Thoracic aorta endothelial cell (primary cell): ENCODE measurements at places on chromosomes 6 and 20. TPM values are rescaled to one million over a fixed set of nuclear protein-coding genes. Genes with fewer than 3 reads are reported as not detected.

The SAMD5 gene
- 2.0 and 3.6 TPM in 2 replicates for total RNA-seq

The VSTM2L gene
- total RNA-seq: 0.13 TPM in 1 of 2 replicates, not detected in the other

The LRRC1 gene
- total RNA-seq: 14.0 and 14.6 TPM in 2 replicates

The GTSF1L gene
- not detected in 2 replicates for total RNA-seq

The ACTL10 gene
- 2.5 and 2.7 TPM in 2 replicates for total RNA-seq

The OXT gene
- not detected in 2 replicates for total RNA-seq

The MCCD1 gene
- total RNA-seq: not detected in 2 replicates

The FRMD1 gene
- total RNA-seq: not detected in 2 replicates

The SPACA1 gene
- not detected in 2 replicates for total RNA-seq

The TBXT gene
- not detected in 2 replicates for total RNA-seq

The L3MBTL1 gene
- total RNA-seq: 6.9 and 7.5 TPM in 2 replicates

The SLC35F1 gene
- not detected in 2 replicates for total RNA-seq

The DDX43 gene
- 0.66 and 0.72 TPM in 2 replicates for total RNA-seq

The SLC22A2 gene
- total RNA-seq: not detected in 2 replicates

The UBR2 gene
- total RNA-seq: 31.9 and 34.0 TPM in 2 replicates

The DYNLT2 gene
- 1.4 and 2.5 TPM in 2 replicates for total RNA-seq

The DSP gene
- total RNA-seq: under 0.01 and 0.22 TPM in 2 replicates

The MRS2 gene
- 30.7 and 35.0 TPM in 2 replicates for total RNA-seq

The MACROD2 gene
- total RNA-seq: 0.66 and 1.0 TPM in 2 replicates

The HSPA12B gene
- total RNA-seq: 5.2 and 23.8 TPM in 2 replicates

The DLK2 gene
- total RNA-seq: 0.22 and 0.27 TPM in 2 replicates

The LY6G6D gene
- total RNA-seq: not detected in 2 replicates

The GJA1 gene
- 394 and 527 TPM in 2 replicates for total RNA-seq

The RIN2 gene
- 117 and 125 TPM in 2 replicates for total RNA-seq

The C6orf58 gene
- total RNA-seq: not detected in 2 replicates

The SAMD3 gene
- not detected in 2 replicates for total RNA-seq

The CST5 gene
- not detected in 2 replicates for total RNA-seq

The TMEM151B gene
- 0.13 and 0.14 TPM in 2 replicates for total RNA-seq

The CDSN gene
- not detected in 2 replicates for total RNA-seq

The HUS1B gene
- 1.7 and 3.2 TPM in 2 replicates for total RNA-seq

The HMGCLL1 gene
- 0.40 TPM in 1 of 2 replicates, not detected in the other for total RNA-seq

The DUSP15 gene
- total RNA-seq: 0.43 TPM in 1 of 2 replicates, not detected in the other

The MAFB gene
- total RNA-seq: 1.7 and 3.1 TPM in 2 replicates

The SLC24A3 gene
- total RNA-seq: not detected in 2 replicates

The DOP1A gene
- total RNA-seq: 40.8 and 48.3 TPM in 2 replicates

The DAAM2 gene
- under 0.01 and 0.07 TPM in 2 replicates for total RNA-seq

The SLC32A1 gene
- not detected in 2 replicates for total RNA-seq

The PABPC1L gene
- 3.9 and 4.5 TPM in 2 replicates for total RNA-seq

The PRL gene
- total RNA-seq: not detected in 2 replicates

The C20orf141 gene
- not detected in 2 replicates for total RNA-seq
